ENCODE measurements at places on chromosomes 5 and 9.

- DNase-seq, result no peak
These were observed 1266.2 kb upstream of the CDH18 start for GRCh38 chr5:21254161-21254560.

GRCh38 chr9:107874137-107874536 is 384.6 kb upstream of the KLF4 start:
- no peak for DNase-seq

GRCh38 chr5:176947847-176948246 is 48.7 kb upstream of the HK3 start:
- no peak for DNase-seq

- no peak for DNase-seq
These were observed 204.5 kb downstream of the MCTP1 start for GRCh38 chr5:95080441-95080840.

DNA sequence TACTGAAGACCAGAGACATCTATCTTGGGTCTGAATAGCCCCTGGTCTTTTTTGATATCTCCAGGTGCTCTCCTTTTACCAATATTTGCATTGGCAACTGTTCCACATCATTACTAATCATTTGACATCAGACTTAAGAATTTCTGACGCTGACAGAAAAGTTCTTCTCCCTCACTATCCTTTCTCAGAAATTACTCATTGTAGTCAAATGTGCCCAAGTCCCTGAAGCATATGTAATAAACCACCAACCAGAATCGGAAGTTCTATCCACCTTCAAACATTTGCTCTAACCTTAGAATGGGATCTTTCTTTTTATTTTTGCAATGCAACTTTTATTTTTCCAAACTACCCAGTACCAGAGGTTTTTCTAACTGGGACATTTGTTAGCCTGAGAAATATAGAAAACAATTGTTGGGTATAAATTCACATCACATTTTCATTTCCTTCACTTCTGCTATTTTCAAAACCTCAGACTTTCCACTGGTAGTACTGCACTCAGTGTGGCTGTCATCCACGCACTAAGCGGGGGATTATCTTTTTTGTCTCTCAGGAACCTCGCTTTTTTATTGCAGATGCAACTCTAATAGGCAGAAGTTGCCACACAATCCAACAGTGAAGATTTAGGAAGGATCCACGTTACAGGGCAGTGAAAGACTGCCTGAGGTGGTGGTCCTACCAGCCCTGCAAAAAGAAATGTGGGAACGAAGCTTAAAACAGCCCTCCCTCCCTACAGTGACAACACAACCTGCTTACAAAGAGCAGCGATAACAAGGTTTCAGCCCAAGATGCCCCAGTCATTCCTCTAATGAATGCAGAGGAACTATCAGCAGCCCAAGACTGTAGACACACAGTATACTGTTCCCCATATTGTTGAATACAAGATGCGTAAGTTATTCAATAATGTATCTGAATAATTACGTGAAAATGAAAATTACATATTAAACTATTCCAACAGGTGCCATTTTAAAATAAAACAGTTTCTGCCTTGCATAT is 201.2 kb downstream of the EBF1 start:
- DNase-seq, result no peak

DNA sequence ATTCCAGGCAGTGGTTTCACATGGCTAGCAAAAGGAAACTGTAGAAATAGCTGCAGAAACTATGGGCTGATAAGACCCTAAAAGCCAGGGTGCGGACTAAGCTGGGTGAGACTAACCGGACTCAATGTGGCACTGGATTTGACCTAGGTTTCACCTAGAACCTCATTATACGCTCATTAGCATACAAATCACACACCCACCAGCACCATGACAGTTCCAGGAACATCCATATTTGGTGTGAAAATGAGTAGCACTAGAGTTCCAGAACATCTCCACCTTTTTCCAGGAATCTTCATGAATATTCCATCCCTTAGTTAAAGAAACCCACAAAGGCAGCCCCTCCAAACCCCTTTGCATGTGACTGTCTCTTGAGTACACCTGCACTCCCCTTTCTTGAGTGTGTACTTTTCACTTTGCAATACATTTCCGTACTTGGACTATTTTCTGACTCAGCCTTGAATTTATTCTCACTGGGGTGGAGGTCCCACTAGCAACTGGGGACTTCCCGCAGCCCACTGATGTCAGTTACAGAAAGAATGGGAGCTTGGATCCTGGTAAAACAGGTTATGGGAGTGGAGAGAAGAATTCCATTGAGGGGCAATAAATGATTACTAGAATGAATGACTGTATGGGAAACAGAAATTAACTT is 58.0 kb upstream of the SPATA31C2 start:
- no peak for DNase-seq

DNA sequence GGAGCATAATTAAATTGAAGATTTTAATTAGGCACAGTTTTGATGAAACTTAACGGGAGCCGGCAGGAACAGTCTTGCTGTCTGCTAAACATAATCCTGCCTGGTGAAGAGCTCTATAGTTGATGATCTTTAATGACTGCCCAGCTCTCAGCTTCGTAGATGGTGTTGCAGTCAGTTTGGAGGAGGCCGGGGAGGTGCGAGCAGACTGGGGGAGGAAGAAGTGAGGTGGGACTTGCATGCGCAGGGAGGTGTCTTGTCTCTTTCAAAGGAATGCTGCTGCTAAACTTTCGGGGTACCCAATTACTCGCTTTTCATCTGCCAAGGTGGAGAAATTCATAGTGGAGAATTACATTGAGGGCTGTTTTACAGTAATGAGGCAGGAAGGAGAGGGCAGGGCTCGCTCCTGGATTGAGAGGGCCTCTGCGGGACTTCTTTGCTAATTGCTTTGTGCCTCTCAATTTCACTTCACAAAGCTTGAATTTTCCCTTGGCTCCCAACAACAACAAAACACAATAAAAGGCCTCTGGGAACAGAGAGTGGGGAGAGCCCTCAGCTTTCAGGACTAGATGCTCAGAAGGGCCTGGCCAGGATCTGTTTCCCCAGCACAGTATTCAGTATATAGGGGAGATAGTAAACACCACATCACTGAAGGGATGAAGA is 257.9 kb upstream of the ADRA1B start:
- DNase-seq, result no peak

GRCh38 chr9:126122901-126123616 is 203.6 kb upstream of the MVB12B start:
- DNase-seq, result no peak

DNA sequence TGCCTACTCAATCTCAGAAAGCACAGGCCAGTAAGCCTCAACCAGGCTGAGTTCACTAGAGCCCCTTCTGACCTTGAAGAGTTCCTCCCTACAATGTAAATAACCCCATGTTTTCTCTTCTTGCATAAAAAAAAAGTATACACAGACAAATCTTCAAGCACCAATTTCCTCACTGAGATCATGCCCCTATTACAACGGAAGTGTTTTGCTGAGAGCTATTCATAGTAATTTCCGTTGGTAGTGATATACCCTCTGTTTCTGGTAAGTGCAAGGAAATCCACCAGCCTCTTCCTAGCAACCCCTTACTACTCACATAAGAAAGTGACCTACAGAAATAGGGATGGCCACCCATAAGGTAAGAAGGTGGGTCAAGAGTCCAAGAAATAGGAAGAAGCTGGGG is 76.4 kb upstream of the TARS1 start:
- DNase-seq, result no peak

DNA sequence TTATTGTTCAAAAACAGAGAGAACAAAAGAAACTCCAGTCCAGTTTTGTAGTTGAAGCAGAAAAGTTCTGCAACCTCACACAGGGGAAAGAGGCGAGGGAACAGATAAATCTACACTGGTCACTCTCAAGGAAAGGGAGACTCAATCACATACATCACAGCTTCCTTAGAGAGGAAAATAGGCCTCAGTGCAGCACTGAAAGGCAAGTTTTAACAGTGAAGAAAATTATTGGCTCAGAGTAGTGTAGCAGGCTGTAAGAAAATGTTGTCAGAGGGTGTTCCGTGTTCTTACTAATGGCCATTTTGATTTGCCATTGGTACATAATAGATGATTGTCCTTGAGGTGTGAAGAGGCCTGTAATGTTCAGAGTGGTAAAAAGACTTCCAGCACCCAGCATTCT is 530.0 kb upstream of the CDH6 start:
- no peak for DNase-seq

GRCh38 chr5:16721151-16722096 is 104.6 kb upstream of the RETREG1 start:
- no peak for DNase-seq

DNA sequence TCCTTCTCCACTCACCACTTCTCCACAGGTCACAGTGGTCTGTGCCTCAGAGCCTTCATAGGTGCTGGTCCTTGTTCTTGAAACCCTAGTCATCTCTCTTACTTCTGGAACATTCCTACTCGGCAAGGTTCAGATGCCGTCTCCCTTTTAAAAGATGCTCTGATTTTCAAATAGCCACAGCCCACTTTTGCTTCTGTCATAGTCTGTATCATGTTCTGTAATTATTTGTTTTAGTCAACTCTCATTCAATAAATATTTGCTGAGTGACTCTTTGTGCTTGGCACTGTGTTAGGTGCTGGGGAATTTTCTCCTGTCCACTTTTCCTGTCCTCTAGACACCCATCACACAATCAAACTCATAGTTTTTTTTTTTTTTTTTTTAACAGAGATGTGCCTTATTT is 181.3 kb upstream of the IL12B start:
- DNase-seq, result no peak

DNA sequence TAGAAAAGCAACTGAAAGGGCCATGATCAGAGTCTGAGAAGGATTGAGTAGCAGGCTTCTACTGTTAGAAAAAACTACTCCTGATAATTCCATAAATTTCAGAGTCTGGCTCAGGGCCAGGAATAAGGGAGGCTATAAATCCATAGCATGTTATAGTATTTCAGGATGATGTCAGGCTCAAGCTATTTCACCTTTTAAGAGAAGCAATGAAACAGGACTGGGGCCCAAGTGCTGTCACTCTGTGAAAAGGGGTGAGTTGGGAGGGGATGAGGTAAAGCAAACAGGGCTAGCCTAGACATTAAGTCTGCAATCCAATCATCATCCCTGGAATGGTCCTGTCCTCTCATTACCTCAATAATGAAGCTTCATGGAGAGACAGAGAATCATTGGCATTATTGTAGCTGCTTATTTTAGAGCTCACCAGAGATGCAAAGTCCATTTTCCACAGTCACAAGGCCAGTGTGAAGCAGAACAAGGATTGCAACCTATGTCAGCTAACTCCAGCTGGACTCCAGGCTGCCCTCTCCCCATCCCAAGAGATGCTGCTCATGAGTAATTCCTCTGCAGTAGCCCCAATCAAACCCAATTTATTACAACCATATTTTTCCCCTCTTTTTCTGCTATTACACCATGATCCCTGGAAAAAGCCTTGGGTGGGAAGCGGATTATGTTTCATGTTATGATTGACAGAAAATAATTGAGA is 56.0 kb downstream of the PAPPA start:
- DNase-seq, result peak; percentile 11

All from HTR-8/SVneo (cell line).